ENCODE measurements at places on chromosomes 13 and 19.

DNA sequence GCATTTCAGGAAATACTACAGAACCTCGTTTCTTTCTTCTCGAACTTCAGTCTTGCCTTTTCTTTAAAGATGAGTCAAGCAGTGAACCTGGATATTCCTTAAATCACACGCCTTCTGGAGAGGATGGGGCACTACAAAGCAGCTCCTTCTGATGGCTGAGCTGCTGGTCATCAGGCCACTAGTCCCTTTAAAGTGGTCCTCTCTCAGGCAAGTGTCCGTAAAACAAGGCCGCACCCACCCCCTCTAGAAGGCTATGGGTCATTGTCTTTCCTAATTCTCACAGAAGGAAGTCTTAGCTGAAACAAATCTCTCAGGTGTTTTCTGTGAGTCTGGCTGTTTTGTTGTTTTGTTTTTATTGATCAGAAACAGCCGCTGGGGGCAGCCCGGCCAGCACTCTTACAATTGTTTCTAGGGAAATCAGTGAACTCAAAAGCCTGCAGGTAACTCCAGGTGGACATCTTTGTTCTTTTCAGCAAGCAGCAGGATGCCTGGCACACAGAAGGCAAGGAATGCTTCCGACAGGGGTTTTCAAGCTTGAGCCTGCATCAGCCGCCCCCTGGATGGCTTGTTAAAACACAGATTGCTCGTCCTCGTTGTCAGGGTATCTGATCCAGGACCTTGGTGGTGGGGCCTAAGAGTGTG, 45.4 kb downstream of the MBNL2 start:
- no peak for DNase-seq

- no peak for DNase-seq
Measured at GRCh38 chr19:3555653-3556422, 1.5 kb downstream of the MFSD12 start.

DNA sequence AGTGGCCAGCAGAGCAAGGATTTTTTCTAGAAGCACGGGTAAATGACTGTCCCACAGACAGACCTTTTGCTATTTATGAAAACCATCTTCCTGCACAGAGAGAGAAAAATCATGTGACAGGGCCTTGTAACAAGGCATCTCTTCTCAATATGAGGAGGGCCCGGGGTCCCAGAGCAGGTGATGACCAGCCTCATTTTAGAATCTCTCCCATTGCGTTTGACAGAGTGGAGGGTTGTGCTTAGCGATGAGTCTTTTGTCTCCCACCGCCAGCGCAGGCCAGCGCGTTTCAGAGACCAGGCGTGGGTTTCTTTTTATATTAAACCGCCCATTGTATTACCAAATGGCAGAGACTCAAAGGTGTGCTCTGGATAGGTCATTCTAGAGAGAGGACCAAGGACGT, 97.4 kb upstream of the UBL3 start:
- DNase-seq, result no peak

DNA sequence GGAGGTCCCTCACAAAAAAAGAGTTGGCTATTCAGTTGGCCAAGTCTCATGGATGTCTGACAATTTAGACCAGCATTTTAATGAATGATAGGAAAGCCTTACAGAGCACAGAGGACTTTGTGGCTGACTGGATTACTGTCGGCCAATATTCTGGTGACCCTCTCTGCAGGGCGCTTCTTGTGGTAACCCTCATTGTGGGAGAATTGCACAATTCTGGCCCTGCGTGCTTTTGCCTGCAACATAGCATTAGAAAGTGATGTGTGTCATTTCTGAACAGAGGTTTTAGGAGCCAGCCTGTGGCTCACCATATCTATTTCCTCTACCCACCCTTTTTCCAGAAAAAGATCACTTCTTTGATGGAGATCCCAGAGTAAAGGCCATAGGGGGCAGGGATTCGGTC, 71.4 kb downstream of the EFNB2 start:
- no peak for DNase-seq

- DNase-seq, result peak; percentile 19
Measured at GRCh38 chr13:25752957-25753551, 298.8 kb downstream of the SHISA2 start.

DNA sequence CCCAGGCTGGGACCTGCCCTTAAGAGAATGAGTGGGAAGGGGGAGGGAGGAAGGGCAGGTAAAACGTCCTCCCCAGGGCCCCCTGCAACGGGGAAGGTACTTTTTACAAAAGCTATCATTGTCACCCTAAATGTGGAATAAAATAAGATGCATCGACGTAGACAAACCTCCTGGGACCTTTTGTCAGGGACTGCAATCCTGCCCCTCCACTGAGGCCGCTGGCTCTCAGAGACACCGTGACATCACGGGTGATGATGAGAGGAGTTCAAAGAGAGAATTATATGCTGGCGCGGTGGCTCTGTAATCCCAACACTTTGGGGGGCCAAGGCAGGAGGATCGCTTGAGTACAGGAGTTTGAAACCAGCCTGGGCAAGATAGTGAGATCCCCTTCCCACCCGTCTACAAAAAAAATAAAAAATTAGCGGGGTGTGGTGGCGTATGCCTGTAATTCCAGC, 1.8 kb upstream of the MYBPC2 start:
- no peak for DNase-seq

- DNase-seq, result no peak
Measured at GRCh38 chr19:16070366-16070990, 5.8 kb upstream of the TPM4 start.

- DNase-seq, result peak; percentile 49
Measured at GRCh38 chr19:38233740-38234251, 9.8 kb upstream of the DPF1 start.

GRCh38 chr19:39506944-39507714, 7.8 kb upstream of the SELENOV start:
- no peak for DNase-seq

DNA sequence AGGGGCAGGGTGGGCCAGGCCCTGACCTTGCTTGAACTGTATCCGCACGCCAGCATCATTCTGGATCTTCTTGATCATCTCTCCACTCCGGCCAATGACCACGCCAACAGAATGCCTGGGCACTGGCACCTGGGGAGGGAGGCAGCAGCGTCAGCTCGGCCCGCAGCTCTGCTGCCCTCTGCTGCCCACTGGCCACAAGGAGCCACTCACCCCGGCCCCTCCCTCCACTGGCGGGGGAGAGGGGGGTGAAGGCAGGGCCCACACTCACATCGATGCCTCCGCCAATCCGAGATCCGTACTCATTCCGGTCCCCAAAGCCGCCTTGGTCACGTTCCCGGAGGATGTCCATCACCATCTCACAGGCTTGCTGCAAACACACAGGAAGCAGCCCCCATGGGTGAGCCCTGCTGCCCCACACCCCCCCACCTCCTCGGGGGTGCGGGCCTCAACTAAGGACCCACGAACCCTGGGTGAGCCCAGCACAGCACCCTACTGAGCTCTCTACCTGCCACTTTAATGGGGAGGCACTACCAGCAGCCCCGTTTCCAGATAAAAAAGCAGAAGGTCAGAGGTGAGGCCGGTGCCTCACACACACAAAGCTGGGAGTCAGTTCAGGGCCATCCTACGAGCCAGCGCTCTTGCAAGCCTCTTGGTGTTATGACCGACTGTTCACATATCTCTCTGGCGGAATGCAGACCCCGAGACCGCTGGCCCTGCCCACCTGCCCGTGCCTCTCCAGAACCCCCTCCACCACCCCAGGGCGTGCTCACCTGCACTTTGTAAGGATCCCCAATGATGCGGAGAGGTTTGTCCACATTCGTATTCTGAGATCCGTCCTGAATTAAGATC, 6.7 kb downstream of the KHSRP start:
- DNase-seq, result no peak

DNA sequence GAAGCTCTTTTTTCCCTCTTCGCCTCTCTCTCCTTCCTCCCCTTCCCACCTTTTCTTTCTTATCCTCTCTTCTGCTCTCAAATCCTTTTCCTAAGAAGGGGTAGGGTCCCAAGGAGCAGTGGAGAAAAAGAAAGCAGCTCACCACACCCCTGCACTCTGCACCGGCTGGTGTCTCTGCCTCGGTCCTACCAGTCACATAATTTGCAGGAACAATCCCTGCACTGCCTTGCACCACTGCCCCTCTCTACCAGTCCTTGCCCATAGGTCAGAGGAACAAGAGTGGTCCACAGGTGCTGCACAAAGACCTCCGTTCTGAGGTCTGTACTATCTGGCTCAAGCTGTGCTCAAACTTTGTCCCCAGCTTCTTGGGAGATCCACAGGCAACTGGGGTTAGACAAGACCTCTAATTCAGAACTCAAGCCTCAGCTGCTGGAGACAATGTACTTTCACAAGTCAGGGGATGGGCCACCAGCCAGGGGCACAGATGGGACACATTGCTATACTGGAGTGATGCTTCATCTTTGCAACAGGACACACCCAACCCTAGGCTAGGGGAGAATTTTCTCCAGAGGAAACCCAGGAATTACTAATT, 125.4 kb upstream of the ZNF507 start:
- no peak for DNase-seq

DNA sequence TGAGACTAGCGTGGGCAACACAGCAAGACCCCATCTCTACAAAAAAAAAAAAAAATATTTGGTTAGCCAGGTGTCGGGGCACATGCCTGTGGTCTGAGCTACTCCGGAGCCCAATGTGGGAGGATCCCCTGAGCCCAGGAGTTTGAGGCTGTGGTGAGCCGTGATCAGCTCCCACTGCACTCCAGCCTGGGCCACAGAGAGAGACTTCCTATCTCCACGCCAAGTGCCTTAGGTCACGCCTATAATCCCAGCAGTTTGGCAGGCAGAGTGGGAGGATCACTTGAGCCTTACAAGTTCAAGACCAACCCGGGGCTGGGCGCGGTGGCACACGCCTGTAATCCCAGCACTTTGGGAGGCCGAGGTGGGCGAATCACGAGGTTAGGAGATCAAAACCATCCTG, 8.7 kb upstream of the ADAT3 start:
- no peak for DNase-seq

- DNase-seq, result no peak
Measured at GRCh38 chr13:36712770-36713169, 39.0 kb downstream of the SERTM1 start.

DNA sequence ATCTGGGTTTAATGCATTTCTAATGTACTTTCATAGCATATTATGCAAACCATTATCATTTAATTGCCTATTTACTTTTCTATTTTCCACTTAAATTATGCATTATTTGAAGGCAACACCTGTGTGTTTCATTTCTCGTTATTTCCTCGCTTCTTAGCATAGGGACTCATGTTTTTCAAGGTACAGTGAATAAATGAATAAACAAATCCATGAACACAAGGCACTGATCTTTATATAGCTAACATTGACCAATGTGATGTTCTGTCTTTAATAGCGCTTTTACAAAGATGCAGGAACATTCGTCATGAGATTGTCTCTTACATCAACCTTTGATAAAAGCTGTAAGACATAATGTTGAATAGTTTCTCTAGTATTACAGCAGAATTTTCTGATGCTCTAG, 121.2 kb downstream of the B3GLCT start:
- DNase-seq, result no peak

DNA sequence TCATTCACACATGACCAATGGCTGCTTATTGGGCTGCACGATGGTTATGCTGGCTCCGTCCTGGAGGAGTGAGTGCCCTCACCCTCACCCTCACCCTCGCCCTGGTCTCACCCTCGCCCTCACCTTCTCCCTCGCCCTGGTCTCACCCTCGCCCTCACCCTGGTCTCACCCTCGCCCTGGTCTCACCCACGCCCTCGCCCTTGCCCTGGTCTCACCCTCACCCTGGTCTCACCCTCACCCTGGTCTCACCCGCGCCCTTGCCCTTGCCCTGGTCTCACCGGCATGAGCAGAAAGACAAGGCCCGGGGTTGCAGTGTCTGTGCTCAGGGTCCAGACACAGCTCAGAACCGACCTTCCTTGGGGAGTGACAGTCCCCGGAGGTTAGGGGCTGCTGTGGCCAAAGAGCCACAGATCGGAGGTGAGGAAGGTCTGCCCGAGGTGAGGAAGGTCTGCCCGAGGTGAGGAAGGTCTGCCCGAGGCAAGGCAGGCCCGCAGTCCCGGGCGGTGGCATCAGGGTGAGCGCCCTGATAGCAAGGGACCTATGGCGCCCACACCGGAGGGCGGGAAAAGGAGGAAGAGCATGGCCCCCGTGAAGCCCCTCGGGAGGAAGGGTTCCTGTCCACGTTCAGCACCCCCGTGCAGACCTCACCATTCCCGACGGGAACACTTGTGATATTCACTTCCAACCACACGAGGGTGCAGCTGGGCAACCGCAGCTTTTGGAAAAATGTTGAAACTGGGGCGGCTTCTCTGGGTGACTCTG, 65.6 kb downstream of the MCF2L start:
- no peak for DNase-seq

- DNase-seq, result no peak
Measured at GRCh38 chr19:54164369-54165068, 5.0 kb upstream of the LENG1 start.

DNA sequence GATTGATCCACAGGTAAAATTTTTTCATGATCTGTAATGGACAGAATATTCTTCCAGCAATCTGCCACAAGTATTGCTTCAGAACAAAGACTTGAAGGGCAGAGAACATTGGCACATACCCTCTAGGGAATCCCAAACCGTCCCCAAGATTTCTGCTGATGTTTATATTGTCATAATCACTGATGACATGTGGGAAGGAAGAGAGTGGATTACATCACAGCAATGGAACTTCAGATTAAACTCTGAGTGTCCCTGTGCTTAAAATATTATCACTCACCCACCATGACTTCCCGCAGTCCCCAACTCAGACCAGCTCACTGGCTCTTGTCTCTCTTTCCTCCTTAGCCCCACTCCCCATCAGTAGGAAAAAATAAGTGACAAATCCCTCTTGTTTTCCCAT, 8.5 kb upstream of the TPT1 start:
- DNase-seq, result no peak

GRCh38 chr13:78060966-78061365, 142.3 kb upstream of the EDNRB start:
- no peak for DNase-seq

DNA sequence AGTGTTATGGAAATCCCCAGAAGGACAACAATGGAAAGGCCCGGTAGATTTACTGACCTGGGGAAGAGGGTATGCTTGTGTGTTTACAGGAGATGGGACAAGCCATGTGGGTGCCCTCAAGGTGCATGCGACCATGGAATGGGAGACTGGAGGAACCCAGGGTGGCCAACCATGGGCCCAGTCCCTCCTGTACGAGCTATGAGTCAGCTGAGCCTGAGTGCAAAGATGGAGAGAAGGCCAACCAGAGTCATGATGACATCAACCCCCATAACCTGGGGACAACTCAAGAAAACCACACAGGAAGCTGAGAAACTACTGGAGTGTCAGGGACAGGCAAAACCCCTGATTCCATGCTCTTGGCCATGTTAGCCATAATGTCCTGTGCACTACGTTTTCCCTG, 7.8 kb downstream of the ZNF350 start:
- DNase-seq, result no peak

DNA sequence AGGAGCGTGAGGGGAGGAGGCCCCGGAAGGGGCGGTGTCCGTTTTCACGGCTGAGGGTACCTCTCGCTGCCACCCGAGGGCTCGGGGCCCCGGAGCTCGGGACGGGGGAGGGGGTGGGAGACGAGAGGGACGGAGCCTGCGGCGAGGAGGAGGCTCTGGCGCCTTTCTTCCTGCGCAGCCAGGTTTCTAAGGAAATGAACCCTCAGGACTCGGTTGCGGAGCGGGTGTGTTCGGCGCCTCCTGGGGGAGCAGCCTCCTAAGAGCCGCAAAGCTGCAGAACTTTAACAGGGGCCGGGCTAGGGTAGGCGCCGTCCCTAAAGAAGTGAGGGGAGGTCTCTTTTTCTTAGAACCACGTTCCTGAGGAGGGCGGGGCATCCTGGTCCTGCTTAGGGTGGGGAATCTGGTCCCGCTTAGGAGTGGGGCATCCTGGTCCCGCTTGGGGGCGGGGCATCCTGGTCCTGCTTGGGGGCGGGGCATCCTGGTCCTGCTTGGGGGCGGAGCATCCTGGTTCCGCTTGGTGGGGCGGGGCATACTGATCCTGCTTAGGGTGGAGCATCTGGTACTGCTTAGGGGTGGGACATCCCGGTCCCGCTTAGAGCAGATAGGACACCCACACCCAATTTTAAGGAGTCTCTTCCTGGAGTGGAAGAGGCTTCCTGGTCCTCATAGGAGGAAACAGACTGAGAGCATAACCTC, 6.2 kb downstream of the SYT5 start:
- no peak for DNase-seq
